AG08396 (cell line): ENCODE measurements at places on chromosomes 5 and 9.

GRCh38 chr9:124342776-124343485 lies 72.3 kb downstream of the PSMB7 start:
- DNase-seq = peak; percentile 95

GRCh38 chr9:117104716-117105495 lies 310.0 kb downstream of the ASTN2 start:
- no peak for DNase-seq

DNA sequence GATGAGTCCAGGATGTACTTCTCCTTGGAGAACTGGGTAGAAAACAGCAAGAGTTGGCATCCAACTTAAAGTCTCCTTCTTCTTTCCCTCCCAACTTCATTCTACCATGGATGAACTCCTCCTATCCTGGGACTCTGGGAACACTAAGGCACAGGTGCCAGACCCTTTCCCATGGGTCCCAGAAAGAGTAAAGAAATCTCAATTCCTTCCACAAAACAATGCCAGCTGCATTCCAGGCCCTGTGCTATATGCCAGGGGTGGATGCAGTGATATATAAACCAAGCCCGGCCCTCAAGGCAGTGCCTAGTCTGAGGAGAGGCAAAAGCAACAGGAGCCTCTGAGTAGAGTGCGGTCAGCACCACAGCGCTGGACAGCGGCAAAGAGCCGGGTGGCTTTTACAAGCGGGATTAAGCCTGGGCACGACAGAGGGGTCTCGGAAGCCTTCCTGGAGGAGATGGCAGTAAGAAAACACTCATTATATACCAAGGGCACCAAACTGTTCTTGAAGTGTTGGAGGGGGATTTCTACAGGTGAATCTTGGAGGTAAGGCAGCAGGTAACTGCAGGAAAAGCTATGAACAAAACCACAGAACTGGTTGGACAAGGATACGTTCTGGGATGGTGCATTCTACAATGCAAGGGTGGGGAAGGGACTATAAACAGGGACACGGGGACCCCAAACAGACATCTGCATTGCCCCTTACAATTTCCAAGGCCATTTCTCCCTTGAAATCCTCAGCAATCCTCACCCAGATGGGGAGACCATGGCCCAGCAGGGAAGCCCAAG lies 16.4 kb upstream of the TOR2A start:
- peak; percentile 71 for DNase-seq

- no peak for DNase-seq
Measured at GRCh38 chr5:68319706-68320412, 104.3 kb downstream of the PIK3R1 start.

- no peak for DNase-seq
Measured at GRCh38 chr5:65066387-65067146, 297.8 kb downstream of the CWC27 start.

GRCh38 chr9:104779946-104780535 lies 16.1 kb downstream of the NIPSNAP3B start:
- DNase-seq = no peak

GRCh38 chr9:93203718-93204469 lies 20.0 kb downstream of the WNK2 start:
- no peak for DNase-seq

DNA sequence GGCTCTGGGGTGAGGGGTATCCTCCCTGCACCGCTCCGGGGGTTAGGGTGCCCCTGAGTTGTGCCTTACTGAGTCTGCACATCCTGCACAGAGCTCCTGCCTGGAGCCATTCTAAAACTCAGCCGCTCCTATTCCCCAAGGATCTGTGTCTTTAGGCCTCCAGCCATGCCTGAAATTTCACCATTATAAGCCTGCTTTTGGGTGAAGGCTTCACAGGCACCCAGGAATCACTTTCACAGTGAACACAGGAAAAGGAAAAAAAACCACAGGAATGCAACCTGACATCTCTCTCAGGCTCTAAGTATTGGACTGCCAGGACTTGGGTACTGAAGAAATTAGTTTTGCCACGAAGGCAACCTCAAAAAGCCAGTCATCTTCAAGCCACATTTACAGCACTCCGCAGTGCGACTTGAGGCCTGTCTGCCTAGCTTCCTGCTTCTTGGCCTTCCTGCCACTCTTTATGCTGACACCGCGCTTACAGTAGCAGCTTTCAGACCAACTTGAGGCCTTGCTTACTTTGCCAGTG lies 30.9 kb downstream of the GALNT10 start:
- DNase-seq = peak; percentile 48

DNA sequence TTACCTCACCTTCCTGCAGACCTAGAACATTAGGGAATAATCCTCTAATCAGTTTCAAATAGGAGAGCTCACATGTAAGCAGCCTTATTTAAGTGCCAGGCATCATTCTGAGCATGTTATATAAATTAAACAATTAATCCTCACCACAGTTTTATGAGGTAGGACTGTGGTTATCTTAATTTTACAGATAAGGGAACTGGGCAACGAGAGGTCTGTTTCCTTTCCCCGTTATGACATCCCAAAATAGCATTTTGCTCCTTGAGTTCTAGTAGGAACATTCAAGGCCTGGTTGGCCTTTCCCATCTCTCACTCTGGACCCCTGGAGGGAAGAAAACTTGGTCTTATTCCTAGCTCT lies 19.1 kb upstream of the IFNB1 start:
- DNase-seq = no peak

GRCh38 chr9:137314561-137315560 lies 12.8 kb upstream of the NRARP start:
- DNase-seq = peak; percentile 16

DNA sequence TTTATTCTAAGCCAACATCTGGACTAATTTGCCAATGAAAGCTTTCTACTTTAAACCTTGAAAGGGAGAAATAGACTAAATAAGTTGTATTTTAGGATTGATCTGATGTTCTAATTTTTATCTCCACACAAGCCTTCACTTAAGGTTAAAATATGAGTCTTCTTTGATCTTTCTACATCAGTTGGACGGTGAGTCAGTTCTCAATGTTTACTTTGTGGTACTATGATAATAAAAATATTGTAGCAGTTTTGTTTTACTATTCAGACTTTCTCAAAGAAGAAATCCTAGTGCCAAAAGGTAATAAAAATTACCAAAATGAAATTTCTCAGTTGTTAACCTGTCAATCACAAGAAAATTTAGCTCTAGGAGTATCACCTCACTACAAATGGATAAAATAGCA lies 203.5 kb upstream of the RGMB start:
- DNase-seq = peak; percentile 41

GRCh38 chr5:14036947-14037346 lies 92.5 kb upstream of the DNAH5 start:
- DNase-seq = no peak

GRCh38 chr9:106745457-106745856 lies 117.5 kb upstream of the ZNF462 start:
- DNase-seq = no peak

DNA sequence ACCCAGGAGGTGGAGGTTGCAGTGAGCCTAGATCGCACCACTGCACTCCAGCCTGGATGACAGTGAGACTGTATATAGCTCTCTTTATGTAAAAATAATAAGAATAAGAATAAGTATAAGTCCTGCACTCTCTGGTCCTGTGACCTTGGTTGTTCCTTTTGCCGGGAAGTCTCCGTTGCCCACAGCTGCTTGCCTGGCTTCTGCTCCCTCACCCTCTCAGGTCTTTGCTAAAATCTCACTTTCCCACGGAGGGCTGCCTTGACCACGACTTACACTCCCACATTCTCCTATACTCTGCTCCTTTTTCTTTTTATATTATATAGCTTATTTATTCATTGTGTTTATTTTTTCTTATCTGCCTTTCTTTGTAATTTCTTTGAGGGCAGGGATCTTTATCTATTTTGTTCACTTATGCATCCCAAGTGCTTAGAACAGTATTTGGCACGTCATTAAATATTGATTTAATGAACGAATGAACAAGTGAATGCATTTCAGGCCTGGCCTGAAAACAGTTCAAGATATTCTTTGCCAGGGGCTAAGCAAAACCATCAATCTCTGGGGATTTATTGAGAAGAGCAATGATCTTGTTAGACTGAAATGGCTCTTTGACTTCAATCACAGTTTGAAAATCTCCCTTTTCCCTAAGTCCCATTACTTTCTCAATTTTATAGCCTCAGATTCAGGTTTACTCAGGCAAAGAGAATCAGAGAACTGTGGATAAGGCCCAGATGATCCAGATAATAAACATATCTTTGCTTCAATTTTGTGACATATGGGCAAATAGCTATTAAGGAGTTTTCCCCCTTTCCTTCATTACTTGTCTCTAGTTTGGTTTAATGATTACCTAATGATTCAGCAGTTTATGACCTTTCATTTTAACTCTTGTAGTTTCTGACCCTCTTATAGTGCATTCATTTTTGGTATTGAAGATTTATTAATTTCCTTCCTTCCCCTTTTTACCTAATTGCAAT lies 60.8 kb upstream of the TMC1 start:
- DNase-seq = no peak

GRCh38 chr9:7906783-7907550 lies 107.4 kb upstream of the DMAC1 start:
- no peak for DNase-seq

DNA sequence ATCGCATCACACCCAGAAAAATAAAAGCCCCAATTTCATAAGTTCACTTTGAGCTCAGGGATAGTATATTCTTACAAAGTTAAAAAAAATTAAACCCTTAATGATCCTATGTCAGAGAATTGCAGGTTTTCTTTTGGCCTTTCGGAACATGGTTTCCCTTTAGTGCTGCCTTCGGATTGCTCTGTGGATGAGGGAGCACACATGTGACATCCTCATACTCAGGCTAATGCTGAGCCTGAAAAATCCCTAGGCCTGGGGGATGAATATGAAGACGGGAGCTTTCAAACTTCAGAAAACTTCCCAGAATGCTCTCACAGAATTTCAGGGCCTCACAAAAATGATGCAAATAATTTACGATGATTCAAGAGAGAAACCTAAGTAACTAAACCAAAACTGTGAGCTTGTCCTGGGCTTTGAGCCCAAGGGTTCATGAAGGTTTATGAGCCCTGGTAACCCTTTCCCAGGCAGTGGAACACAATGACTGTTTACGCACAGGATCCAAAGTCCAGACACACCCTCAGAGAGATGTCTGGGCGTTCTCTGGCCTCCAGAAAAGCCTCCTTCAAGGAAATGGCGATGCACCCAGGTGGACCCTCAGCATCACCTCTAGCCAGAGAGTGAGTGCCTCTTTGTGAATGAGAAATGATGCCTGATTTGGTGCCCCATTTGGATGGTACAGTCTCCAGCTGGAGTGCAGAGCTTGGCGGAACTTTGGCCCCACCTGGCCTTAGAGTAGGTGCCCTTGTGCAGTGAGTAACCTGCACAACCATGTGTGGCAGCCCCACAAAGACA lies 145.4 kb downstream of the ENTREP1 start:
- no peak for DNase-seq
